SIG-M5 (cell line): ENCODE measurements at places on chromosomes 12 and 14.

DNA sequence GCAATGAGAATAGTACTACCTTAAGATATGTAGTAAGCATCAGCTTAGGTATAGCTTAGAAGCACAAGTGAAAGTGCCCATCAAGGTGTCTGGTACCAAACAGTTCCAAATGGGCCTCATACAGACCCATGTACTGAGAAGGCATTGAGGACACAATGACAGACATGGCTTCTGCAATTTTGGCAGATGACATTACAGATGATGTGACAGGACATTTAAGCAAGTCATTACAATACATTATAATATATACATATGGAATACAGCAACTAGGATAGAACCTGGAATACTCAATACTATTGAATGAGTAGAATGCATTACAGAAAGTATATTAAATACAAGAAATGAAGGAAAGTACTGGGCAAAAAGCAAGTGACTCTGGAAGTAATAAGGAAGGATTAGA is 256.4 kb downstream of the GXYLT1 start:
- no peak for DNase-seq

GRCh38 chr12:74259199-74259598 is 278.4 kb upstream of the ATXN7L3B start:
- DNase-seq: no peak

GRCh38 chr14:71705460-71705859 is 226.8 kb upstream of the RGS6 start:
- DNase-seq: no peak

GRCh38 chr14:56224691-56225681 is 106.8 kb downstream of the PELI2 start:
- DNase-seq: no peak

DNA sequence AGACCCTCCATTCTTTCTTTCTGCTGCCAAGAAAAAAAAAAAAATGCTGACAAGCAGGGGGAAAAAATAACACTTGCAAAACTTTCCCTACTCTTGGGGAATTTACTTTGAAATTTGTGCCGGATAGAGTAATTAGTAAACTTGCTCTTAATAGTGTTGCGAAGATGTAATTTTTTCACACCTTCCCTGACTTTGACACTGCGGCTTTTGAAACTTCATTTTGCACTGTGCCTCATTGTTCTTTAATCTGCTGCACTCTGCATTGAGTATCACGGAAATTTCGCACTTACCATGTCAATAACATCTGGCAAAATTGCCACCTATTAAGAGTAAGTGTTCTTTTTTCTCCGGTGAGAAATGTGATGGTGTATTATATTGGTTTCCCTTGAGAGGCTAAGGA is 596.1 kb downstream of the VRK1 start:
- DNase-seq: no peak

GRCh38 chr14:94307410-94307992 is 14.4 kb upstream of the SERPINA10 start:
- no peak for DNase-seq

DNA sequence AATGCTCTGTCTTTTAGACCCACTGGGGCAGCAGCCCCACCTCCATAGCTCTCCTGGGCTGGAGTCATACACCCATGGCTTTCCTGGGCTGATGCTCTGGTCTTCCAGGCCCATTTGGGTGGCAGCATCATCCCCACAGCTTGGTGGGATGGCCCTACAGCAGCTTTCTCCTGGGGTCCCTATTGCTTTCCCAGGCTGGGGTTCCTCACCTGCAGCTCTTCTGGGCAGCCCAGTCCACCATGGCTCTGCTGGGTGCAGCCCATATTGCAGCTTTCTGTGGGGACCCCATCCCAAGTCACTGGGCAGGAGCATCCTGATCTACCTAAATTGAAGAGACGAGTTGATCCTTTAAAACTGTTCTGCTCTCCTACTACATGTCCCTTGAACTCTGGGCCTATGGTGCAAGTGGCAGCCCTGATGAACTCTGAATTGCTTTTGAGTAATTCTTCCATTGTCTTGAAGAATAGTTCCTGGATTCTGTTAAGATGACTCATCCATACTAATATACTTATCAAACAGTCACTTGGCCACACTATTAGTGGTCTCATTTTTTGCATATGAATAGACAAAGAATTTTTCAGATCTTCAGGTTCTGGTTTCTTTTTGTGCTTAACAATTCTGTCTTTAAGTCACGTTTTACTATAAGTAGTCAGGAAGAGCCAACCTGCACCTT is 390.1 kb downstream of the DPF3 start:
- DNase-seq: no peak

GRCh38 chr14:92551044-92551841 is 37.7 kb downstream of the RIN3 start:
- DNase-seq: no peak

GRCh38 chr12:103841690-103842584 is 903 bp upstream of the NT5DC3 start:
- DNase-seq: no peak

GRCh38 chr14:30290001-30290400 is 269.0 kb upstream of the G2E3 start:
- DNase-seq: no peak

GRCh38 chr12:48816143-48816854 is 2.0 kb upstream of the CACNB3 start:
- DNase-seq: no peak

GRCh38 chr14:91311284-91311662 is 66.8 kb upstream of the GPR68 start:
- no peak for DNase-seq
